Fibroblast of the aortic adventitia (primary cell): ENCODE measurements at places on chromosomes 3 and 15. TPM values are rescaled to one million over a fixed set of nuclear protein-coding genes. Genes with fewer than 3 reads are reported as not detected.

- peak; percentile 78 for DNase-seq
These were observed 59.3 kb downstream of the CYP11A1 start for GRCh38 chr15:74307827-74308811.

Gene ZPLD1
- total RNA-seq: 0.33 and 0.45 TPM in 2 replicates

Gene SRP14
- 135 and 204 TPM in 2 replicates for total RNA-seq

- no peak for DNase-seq
These were observed 72.8 kb upstream of the ANKRD34C start for GRCh38 chr15:79209690-79210089.

GRCh38 chr15:34729886-34730285, 24.9 kb downstream of the GJD2 start:
- DNase-seq: no peak

DNA sequence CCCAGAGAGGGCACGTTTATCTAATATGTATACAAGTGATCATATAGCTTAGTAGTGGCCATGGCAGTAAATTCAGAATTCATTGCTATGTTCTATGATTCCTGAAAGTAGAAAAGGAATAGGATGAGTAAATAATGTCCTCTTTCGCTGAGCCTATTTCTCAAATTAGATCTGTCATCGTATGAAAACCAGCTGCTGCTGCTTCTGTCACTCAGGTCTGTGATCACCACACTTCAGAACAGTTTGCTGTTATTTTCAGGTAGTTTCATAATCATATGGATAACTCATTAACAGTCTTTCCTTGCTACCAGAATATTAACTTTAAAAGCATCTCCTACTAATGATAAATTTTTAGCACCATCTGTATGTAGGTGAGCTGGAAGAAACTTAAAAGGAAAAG, 289.1 kb upstream of the AZI2 start:
- DNase-seq: no peak

DNA sequence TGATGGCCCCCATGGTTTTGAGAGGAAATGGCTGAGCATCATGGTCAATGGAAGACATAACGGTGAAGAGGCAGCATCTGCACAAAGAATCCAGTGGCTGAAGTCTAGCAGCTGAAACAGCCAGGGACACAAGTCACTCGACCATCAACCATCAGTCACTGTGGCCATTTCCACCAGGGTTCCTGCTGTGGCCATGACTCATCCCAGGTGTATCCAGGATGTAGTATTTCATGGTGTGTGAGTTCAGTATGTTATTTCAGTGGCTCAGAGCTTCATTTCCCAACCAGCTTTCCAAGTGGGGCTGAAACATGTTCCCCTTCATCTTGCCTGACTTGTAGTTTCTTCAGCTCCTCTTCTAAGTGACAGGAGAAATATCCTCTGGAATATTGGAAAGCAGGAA, 47.8 kb upstream of the WNT5A start:
- no peak for DNase-seq

GRCh38 chr3:194488055-194488742, 1.4 kb upstream of the ATP13A3 start:
- DNase-seq: peak; percentile 92

DNA sequence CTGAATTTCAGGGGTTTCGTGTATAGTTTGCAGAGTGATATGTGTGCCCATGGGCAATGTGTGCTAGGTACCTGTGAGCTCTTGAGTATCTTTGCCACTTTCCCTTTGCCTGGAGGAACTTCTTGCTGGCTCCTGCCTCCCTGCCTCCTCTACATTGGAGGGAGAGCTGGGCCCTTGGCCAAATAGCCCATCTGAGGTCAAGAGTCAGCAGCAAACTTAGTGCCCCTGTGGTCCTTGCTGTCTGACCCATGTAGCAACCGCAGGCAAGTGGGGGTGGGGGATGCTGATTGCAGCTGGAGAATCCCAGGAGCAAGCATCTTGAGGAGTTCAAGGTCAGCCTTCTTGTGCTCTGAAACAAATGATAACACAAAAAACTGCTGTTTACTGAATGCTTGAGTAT, 5.4 kb upstream of the TBC1D21 start:
- no peak for DNase-seq

Gene PLA1A
- total RNA-seq: 1.1 TPM in 1 of 2 replicates, not detected in the other

DNA sequence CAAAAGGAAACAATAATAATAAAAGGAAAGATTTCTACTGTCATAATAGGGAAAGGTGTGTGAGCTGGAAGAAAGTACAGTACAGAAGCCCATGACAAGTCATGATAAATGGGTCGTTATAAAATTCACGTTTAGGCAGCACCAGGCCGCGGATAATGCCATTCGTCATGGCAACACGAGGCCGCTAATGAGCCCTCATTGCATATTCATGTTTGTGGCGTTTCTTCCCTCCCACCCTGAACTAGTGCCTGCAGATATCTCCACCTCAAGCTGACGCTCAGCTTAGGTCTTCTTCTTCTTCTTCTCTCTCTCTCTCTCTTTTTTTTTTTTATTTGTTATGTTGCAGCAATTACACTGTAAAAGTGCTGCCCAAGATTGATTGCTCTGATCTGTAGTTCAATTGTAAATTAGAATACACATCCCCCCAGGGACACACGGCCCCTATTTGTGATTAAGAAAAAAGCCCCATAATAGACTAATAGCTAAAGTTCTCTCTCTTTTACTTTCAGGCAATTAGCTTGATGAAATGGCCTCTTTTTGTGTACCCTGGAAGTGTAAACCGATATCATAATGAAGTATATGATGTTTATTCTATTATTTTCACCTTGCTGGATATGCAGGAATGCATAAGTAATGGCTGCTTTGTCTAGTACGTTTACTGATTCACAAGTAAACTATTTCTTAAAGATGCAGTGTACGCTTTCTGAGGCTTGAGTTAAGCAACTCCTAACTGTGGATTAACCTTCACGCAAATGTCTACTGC, 61.9 kb upstream of the NR2F2 start:
- DNase-seq: peak; percentile 40

DNA sequence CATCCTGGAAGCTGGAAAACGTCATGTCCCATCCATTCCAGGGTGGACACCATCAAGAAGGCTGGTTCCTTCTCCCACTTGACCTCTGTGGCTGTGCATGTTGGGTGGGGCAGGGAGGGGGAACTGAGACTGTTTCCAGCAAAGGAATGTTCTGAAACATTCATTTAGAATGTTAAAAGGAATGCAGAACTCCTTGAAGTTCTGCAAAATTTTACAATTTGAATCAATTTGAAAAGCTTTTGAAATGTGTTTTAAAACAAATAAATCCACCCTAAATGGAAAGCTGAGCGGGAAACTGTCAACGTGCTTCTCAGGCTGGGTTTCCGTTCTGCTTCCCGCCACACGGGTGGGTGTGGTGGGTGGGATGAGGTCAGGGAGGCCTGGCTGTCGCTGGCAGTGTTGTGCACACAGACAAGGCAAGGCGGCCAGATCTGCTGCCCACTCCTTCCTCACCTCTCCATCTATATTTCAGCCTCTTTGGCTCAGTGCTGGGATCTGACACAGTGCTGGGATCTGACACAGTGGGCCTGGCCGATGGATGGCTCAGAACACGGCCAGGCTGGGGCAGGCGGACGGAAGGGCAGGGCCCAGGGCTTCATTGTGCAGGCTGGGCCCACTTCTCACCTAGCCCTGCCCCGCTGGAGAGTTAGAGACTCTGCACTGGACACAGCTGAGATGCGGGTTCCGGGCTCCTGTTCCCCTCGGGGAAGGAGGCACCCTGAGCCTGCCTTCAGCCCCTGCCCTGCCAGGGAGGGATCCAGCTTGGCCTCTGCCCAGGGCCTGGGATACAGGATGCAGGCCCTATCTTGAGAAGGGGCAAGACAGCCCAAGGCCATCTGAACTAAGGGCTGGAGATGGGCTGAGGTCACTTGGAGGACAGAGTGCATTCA, 110.4 kb downstream of the TMEM266 start:
- peak; percentile 48 for DNase-seq

DNA sequence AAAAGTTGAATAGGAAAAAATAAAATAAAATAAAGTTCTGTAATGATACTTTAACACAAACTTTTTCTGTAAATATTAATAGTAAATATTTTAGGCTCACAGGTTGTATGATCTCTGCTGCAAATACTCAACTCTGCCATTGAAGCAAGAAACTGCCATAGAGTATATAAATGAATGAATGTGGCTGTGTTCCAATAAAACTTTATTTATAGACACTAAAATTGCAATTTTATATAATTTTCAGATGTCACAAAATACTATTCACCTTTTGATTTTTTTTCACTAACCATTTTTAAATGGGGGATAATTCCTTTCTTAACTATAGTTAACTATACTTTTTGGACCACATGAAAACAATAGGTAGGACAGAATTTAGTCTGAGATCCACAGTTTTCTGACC, 16.0 kb downstream of the EIF1B start:
- no peak for DNase-seq

- DNase-seq: peak; percentile 62
These were observed 61.4 kb upstream of the IMPG2 start for GRCh38 chr3:101381809-101382208.

- DNase-seq: peak; percentile 95
These were observed 48.3 kb upstream of the CGNL1 start for GRCh38 chr15:57327985-57328471.

Gene TLR9
- not detected in 2 replicates for total RNA-seq

Gene IL5RA
- total RNA-seq: 0.08 TPM in 1 of 2 replicates, not detected in the other

DNA sequence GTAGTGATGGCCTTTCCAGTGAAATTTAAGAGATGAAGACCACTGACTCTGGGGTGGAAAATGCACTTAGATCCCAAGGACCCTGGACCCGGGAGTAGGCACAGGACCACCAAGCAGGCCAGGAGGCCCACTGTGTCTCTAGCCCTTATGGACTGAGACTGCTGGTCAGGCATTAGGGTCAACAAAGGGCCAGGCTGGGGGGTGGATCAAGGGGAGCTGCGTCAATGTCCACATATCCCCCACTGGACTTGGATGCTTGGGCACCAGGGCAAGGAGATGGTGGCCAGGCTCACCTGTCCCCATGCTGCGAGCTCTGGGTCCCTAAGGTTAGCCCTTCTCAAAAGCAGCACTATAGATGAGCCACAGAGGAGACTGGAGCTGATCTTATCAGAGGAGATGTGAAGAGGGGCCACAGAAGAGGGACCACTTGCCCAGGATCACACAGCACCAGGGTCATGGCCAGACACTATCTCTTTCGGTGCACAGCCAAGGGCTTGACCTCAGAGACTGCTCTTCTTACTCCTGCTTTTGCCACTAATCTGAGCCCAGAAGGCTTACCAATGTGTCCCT, 14.7 kb downstream of the RAB6B start:
- no peak for DNase-seq

- DNase-seq: no peak
These were observed 26.5 kb upstream of the ACTC1 start for GRCh38 chr15:34821831-34822230.

Gene PLSCR4
- total RNA-seq: 28.3 and 46.3 TPM in 2 replicates

DNA sequence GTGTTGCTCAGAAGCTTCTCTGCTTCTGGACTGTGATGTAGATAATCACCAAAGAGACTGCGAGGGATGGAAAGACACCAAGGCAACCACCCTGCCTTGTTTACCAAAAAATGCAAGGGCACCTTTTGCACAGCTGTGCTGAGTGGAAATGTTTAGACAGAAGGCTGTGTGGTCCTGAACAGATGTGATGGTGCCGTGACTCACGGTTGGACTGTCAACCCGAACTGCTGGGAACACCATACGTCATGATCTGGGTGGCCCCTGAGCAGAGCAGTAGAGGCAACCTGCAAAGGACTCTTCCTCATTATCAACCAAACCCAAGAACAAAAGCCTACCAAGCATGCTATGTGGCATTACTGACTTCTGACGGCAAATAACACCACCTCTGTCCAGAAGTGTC, 61.3 kb upstream of the LPP start:
- DNase-seq: no peak

Gene ABI3BP
- total RNA-seq: 83.2 and 108 TPM in 2 replicates

DNA sequence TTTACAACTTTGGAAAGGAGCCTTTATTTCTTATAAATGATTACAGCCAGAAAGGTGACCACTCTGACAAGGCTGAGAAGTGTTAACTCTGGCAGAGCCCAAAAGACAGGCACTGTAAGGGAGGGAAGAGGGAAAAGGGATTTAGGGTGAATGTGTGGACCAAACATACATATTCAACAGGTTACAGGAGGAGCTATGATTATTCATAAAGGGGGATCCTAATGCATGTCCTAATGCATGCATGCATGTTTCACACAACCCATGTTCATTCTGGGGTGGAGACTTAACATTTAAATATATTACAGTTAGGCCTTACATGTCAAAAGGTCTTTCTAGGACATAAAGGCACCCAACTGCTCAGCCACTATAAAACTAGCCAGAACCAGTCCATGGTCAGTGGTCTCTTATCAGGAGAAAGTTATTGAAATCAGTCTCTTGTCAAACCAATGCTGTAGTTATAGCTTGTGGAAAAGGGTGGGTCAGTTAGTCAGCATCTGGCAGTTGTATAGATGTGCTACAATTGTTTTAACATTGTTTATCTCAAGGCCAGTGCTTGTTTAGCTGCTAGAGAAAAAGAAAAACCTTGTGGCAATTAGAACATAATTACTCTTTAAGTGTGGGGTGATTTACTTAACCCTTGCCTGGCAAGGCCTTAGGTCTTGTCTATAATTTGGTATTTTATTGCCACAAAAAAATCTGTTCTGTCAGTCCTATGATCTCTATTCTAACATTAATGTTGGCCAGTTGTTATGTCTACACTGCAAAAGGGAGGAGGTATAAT, 77.5 kb downstream of the RAD18 start:
- DNase-seq: peak; percentile 61

- DNase-seq: no peak
These were observed 141.4 kb downstream of the GREM1 start for GRCh38 chr15:32859251-32859650.

Gene MKRN3
- total RNA-seq: 0.45 and 0.65 TPM in 2 replicates

DNA sequence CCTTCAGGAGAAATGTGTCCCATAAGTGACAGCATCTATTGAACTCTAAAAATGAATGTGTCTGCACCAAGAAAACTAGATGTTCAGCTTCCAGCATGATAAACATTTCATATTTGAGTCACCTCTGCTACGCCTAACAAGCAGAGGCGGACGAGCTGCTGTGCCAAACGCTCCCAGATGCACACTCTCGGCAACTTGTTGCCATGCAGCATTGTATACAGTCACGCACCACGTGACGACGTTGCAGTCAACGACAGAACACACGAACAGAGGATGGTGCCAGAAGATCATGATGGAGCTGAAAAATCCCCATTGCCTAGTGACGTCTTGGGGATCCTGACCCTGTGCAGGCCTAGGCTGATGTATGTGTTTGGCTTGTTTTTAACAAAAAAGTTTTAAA, 137.5 kb downstream of the XXYLT1 start:
- DNase-seq: peak; percentile 93

Gene DAPK2
- total RNA-seq: 3.7 and 4.2 TPM in 2 replicates

Gene CSTA
- total RNA-seq: 2.5 and 15.2 TPM in 2 replicates

DNA sequence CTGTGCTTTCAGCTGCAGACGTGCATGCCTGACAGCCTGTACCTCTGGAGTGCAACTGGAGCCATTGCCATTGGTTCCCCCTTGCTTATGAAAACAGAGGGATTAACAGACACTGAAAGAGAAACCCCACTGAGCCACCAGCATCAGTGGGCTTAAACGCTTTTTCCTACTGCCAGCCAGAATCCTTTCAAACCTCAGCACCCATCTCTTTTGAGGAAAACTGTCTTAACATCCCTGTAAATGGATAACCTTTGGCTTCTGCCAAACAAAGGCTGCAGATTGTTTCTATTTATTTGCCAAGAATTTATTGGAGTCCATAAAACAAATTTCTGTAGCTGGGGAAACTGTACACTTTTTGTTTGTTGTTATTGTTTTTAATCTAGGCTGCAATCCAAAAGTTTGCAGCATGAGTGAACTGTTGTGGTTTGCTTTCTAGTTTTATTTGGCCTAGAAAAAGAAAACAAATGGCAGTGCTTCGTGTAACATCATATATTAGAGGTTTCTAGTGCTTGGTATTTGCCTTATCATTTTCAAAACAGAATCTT, 369.2 kb upstream of the IL12A start:
- peak; percentile 37 for DNase-seq

Gene LRRC31
- not detected in 2 replicates for total RNA-seq

Gene PRRT3
- 4.2 and 5.5 TPM in 2 replicates for total RNA-seq

- no peak for DNase-seq
These were observed 52.1 kb downstream of the TMEM212 start for GRCh38 chr3:171895291-171895690.
